ENCODE measurements at places on chromosomes 5 and 9.

- DNase-seq, result peak; percentile 10
Measured at GRCh38 chr5:59245198-59245597, 648.3 kb downstream of the PDE4D start.

- no peak for DNase-seq
Measured at GRCh38 chr5:118043531-118043930, 944.8 kb downstream of the DTWD2 start.

GRCh38 chr5:175494264-175495183, 16.2 kb downstream of the SFXN1 start:
- DNase-seq, result peak; percentile 78

DNA sequence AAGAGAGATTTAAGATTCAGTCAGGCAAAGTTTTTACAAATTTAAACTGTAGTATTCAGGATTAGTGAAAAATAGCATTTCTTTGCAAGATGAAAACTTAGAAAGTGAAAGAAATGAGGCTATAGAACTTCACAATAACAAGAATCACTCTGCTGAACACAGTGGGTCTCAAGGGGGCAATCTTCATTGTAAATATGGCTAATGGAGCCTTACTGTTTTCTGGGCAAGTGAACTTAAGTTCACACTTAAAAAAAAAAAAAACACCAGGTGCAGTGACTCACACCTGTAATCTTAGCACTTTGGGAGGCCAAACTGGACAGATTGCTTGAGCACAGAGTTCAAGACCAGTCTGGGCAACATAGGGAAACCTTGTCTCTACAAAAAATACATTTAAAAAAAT, 175.9 kb upstream of the SNX2 start:
- no peak for DNase-seq
